ENCODE measurements at places on chromosomes 13 and 19.

DNA sequence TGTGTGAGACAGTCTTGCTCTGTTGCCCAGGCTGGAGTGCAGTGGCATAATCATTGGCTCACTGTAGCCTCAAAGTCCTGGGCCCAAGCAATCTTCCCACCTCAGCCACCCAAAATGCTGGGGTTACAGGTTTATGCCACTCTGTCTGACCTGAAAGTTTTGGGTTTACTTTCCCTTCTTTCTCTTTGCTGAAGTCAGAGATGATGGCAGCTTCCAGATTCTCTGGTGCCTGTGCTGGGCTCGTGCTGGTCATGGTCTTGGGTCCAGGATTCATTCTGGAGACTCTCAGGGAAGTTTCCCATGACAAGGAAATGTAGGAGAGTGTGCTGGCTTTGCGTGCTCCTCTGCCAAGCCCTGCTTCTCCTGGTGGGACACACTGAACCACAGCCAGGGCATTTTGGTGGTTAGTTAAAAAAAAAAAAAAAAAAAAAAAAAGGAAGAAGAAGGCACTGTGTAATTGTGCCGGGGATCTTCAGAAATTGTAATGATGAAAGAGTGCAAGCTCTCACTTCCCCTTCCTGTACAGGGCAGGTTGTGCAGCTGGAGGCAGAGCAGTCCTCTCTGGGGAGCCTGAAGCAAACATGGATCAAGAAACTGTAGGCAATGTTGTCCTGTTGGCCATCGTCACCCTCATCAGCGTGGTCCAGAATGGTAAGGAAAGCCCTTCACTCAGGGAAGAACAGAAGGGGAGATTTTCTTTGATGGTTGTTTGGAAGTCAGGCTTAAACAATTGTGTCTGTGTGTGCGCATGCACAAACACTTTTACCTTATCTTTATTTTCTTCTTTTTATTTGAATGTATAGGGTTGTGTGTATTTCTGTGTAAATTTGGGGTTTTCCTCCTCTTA is at the start of gene ALOX5AP:
Gene ALOX5AP, plus strand, starts transcription at position 519 of the 847 bp plus-strand sequence. Its CDS starts 63 bp downstream, at position 582.
- DNase-seq = peak; percentile 86

- no peak for DNase-seq
These were observed 32.9 kb downstream of the ZDHHC20 start for GRCh38 chr13:21426238-21426637.

GRCh38 chr19:5907241-5907640 is 2.6 kb downstream of the VMAC start:
- no peak for DNase-seq

DNA sequence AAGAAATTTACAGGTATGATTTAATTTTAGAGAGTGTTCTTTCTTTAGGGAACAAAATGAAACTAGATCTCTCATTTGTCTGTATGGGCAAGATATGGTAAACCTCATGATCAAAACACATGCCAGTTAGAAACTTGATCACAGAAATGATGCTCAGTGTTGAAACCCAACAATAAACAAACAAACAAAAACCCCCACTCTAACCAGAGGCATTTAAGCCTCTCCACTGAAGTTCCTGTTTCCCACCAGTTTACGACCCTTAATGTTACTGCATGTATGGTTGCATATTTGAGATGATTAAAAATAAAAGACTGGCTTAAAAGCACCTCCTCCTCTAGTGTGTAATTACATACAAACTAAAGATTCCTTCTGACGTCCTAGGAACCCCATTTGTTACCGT is 293.3 kb upstream of the MAB21L1 start:
- DNase-seq = no peak

- DNase-seq = no peak
These were observed 114.0 kb upstream of the KL start for GRCh38 chr13:32902029-32902780.

DNA sequence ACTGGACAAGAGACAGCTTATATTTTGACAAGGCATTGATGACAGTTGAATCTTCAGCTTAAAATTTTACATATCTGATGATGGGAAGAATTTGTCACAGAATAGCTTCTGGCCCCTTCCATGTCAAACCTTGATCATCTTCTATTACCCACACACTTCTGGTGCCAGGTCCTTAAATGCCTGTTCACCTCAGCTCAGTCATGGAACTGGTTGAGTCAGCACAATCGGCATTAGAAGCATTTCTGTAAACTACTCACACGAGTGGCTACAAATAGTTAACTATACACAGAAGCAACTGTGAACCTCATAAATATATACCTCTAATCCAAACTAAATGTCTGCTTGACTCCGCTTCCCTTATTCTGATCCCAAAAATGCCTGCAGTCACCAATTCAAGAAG is 161.2 kb downstream of the FOXO1 start:
- DNase-seq = no peak

DNA sequence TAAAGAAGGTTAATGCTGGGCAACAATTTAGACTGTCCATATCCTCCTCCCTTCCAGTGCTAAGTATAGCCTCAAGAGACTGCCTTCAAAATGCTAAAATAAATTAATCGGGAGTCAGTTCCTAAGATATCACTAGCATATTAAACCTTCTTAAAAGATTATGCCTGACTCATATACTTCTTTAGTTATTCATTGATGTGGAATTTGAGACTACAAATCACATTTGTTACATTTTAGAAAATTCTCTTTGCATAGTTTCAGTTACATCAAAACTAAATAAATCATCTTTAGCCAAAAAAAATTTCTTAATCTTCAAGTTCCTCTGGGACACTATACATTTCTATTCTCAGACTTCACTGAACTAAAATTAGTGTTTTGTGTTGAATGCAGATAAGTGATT is 769.1 kb downstream of the PCDH9 start:
- no peak for DNase-seq

GRCh38 chr19:36265856-36266374 is 51.0 kb downstream of the ZNF146 start:
- DNase-seq = no peak

GRCh38 chr19:1752009-1752756 is 1.1 kb upstream of the ONECUT3 start:
- no peak for DNase-seq

DNA sequence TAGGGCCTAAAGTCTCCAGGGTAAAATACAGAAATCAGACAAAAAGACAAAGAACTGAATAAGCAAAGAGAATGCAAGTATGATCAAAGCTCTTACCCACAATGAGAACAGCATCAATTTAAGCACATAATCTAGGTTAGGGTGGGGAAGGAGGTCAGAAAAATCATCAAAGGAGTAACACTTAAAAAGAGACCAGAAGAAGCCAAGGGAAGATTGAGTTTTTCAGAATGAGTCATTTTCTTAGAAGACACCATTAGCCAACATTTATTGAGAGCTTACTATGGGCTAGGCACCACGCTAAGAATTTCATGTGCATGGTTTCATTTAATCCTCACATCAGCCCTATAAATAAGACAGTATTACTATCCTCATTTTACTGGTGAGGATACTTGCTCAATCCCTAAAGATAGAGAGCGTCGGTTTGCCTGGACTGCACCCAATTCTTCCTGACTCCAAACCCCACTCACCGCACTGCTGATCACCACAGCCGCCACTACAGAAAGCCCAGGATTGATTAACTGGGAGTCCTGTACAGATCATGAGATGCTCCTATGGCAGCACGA is 1.7 kb upstream of the SHISA2 start:
- DNase-seq = no peak

DNA sequence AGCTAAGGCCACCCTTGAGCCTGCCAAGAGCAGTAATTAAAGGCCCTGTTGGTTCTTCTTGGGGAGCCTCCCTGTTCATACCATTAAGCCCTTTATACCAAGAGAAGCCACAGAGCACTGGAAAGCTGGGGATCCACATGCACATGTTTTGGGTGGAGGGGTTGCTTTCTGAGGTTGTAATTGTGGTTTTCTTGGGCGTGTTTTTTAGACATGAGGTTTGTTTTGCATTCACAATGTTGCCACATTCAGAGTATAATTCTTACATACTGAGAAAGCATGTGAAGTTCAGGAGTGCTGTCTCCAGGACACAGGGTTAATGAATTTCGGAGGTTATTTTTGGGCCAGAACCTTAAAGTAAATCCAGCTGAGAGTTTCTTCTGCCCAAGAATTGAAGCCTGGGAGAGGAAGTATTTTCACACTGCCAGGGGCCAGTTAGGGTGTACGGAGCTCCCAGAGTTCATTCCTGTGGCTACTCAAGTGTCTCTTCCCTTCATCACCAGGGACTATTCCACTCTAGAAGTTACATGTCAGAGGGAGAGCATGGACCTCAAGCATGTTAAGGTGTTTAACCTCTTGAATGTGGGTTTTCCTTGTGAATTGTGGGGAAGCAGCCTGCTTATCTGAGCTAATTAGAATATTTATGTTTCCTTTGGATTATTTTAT is 37.0 kb downstream of the ZNF136 start:
- DNase-seq = no peak

GRCh38 chr13:73244467-73244866 is 185.7 kb downstream of the KLF5 start:
- DNase-seq = no peak

- no peak for DNase-seq
These were observed 6.3 kb upstream of the IGSF23 start for GRCh38 chr19:44607049-44607448.

DNA sequence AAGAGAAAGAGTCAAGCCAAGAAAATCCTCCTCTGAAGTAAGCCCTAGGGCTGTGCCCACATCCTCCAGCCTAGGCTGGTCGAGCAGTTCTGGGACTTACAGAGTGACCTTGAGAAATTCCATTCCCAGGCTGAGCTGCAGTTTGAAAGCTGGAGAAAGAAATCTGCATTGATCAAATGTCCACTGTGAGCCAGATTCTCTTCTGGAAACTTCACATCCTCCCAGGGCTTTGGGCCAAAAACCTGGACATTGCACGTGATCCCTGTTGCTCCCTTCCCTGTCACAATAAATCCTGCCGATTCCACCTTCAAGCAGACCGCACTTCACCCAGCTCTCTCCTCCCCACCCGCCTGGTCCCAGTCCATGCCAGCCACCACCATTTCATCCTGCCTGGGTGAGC is 15.7 kb downstream of the TMEM143 start:
- no peak for DNase-seq

- no peak for DNase-seq
These were observed 3.8 kb downstream of the RNF126 start for GRCh38 chr19:658916-659839.

DNA sequence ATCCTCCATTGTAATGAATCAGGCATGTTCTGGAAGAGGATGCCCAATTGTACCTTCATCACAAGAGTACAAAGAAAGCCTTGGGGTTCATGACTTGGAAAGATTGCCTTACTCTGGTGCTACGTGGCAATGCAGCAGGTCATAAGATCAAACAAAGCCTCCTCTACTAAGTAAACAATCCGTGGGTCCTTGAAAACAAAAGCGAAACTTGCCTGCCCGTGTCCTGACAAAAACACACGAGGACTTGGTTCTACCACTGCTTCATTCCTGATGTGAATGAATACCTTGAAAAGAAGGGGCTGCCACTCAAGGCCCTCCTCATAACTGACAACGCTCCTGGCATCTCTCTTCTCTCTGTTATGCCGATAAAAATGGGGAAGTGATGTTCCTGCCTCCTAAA is 18.9 kb downstream of the ZNF563 start:
- DNase-seq = no peak

- DNase-seq = no peak
These were observed 20.4 kb upstream of the ACOD1 start for GRCh38 chr13:76927955-76928354.

GRCh38 chr13:39682788-39683187 is 27.3 kb downstream of the COG6 start:
- DNase-seq = no peak

GRCh38 chr13:86201477-86201876 is 402.3 kb upstream of the SLITRK6 start:
- DNase-seq = no peak

GRCh38 chr13:97431171-97431764 is 2.7 kb upstream of the RAP2A start:
- DNase-seq = no peak

GRCh38 chr13:29959086-29959485 is 108.7 kb upstream of the UBL3 start:
- no peak for DNase-seq

DNA sequence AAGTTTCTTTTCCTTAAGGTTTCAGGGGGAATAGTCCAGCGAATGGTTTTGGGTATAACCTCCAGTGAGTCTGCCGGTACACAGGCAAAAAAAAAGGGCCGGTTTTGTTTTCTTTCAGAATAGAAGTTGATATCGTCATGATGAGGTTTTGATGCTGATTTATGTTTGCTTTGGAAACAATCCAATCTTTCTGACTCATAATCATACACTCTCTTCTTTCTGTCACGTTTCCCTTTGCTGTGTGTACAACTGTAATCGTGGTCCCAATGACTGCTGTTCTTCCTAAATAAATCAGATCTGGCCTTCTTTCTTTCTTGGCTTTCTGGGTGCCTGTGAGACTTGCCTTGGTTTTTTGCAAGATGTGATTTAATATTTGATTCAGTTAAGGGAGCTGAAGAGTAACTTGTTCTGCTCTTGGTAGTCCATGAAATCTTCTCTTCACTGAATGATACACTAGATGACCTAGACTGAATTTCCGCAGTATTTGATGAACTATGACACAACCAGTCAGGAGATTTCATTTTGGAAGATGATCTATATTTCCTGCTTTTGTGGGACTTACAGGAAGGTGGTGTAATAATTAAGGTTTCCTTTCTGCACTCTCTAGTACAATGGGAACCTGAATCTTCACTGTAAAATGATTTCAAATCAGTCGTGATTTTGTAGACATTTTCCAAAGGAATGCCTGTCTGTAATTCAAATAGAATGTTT is 34.9 kb upstream of the METTL21C start:
- no peak for DNase-seq

DNA sequence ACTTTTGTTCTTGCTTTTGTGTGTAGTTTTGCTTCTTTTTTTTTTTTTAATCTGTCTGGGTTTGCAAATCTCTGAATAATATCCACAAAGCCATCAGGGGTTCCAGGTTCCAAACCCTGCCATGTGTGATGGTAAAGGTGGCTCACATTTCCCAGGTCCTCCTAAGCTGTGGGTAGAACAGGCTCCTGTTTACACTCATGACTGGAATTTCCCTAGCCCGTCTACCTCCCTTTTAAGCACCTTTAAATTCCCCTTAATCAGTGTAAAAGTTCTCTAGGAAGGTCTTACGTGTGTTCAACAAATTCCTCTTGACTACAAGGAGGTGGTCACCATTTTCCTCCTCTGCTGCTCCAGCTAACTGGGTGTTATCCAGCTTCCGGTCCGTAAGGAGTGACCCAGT is 62.8 kb downstream of the EFNB2 start:
- no peak for DNase-seq

DNA sequence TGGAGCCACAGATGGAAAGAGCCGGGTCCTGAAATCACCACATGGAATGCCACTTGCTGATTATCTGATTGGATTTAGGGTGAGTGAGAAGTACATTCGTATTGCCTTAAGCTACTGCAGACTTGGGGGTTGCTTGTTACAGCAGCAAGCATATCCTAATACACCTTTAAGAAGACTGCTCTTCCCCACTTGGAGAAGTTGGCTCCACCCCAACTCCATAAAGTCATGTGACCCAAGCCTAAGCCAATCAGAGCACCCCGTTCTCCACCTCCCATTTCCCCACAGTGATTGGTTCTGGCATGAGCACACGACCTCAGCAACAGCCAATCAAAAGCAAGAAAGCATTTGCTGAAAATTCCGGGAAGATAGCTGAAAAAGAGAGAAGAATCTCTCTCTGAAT is 23.1 kb downstream of the CACNA1A start:
- no peak for DNase-seq

Data from SIG-M5 (cell line).